ENCODE measurements at places on chromosomes 11 and 22.

- DNase-seq, result no peak
These were observed 52.6 kb downstream of the KCNQ1OT1 start for GRCh38 chr11:2647167-2647566.

GRCh38 chr11:18248561-18248960, at the start of gene SAA2:
TSS of gene SAA2 (minus strand) at chr11:18248668. CDS start at chr11:18248011, 657 bp downstream.
- DNase-seq, result no peak

DNA sequence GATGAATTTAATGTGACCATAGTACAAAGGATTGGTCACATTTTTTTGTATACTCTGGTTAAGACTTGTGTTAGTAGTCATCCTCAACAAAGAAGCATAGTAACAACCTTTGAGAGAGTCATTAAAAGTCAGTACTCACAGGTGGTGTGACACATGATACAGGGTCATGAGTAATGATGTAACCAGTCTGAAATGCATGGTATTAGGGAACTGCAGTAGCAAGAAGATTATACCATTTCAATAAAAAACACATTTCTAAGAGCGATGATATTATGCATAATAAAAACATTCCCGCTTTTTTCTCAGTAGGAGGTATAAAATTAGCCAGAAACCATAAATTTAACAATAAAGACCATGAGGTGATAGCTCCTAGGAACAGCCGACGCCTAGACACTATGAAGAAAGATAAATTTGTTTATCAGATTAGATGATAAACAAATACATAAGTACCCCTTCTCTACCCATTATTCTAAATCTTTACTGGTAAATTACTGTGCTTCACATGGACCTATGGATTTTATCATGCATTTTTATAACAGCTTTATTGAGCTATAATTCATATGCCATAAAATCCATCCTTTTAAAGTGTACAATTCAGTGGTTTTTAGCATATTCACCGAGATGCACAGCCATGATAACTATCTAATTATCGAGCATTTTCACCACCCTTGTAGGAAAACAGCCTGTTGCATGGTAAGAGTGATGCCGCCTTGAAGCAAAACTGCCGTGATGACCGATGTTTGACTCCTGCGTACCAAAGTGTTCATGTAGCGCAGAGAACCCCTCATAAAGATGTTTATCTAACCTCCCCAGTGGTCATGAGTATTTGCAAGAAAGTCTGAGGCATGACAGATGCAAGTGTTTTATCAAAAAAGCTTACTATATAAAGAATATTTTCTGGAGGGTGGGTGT, 41.8 kb downstream of the TMPRSS5 start:
- DNase-seq, result no peak

GRCh38 chr11:104054911-104055529, 18.6 kb downstream of the DDI1 start:
- no peak for DNase-seq

DNA sequence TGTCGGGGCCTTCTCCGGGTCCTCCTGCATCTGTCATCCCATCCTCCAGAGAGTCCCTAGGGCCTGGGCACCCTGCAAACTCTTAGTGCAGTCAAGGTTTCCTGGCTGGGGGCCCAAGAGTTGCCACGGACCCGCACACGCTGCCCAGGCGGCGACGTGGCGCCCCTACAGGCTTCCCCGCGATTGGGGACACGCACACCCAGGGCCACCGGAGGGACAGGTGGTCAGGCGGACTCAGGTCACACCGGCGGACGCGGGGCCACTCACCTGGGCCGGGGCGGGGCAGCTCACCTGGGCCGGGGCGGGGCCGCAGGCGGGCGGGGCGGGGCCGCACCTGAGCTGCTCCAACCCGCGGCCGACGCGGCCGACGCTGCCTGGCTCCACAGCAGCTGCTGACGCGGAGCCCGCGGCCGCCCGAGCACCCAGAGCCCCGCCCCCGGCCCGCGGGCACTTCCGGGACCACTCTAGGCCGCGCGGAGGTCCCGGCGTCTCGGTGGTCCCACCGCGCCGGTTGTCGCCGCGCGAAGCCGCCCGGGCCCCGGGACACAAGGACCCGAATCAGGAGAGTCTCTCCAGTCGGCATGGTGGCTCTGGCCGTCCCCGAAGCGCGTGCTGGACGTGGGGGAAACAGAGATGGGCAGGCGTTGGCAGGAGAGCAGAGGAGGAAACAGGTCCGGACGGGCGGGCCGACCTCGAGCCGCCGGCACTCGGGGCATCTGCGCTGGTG, at the start of gene ZNF70:
Gene ZNF70, minus strand, starts transcription at position 399 of the 727 bp plus-strand sequence. CDS start 5,972 bp downstream, outside the sequence.
- DNase-seq, result peak; percentile 83

DNA sequence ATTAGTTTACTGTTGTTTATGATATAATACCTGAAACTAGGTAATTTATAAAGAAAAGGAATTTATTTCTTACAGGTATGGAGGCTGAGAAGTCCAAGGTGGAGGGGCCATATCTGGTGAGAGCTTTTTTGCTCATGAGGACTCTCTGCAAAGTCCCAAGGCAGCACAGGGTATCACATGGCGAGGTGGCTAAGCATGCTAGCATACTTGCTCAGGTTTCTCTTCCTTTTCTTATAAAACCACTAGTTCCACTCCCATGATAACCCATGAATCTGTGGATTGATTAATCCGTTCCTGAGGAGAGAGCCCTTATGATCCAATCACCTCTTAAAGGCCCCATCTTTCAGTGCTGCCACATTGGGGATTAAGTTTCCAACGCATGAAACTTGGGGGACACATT, 82.7 kb downstream of the PHF21A start:
- no peak for DNase-seq

DNA sequence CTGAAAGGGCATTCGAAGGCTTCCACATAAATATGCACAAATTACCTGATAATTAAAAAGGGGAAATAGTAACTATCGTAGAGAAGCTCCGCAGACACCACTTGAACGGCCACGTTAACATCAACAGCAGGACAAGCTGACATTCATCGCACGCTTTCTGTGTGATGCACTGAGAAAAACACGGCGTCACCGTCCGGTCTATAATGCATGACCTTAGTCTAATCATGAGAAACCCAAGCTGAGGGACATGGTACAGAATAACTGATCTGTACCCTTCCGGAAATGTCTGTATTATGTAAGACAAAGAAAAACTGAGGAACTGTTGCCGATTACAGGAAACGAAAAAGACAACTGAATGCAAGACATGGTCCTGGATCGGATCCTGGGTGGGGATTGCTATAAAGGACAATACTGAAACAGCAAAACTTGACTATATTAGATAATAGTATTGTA, 678 bp upstream of the RANGAP1 start:
- peak; percentile 61 for DNase-seq

DNA sequence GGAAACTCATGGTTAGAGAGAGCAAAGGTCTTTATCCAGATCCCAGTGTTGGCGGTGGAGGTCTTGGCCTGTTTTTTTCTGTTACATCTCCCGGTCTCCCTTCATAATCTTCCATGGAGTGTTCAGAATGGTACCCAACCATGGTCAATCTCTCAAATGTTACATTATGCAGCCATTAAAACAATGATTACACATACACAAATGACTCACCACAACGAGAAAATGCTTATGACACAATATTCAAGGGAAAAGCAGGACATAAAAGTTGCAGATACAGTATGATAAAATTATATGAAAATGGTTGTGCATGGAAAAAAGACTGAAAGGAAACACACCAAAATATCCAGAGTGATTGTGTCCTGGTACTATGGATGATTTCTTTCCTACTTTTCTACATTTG, 17.8 kb upstream of the CSNK1E start:
- DNase-seq, result no peak

- no peak for DNase-seq
These were observed 127.9 kb downstream of the ENTHD1 start for GRCh38 chr22:39765661-39766060.

DNA sequence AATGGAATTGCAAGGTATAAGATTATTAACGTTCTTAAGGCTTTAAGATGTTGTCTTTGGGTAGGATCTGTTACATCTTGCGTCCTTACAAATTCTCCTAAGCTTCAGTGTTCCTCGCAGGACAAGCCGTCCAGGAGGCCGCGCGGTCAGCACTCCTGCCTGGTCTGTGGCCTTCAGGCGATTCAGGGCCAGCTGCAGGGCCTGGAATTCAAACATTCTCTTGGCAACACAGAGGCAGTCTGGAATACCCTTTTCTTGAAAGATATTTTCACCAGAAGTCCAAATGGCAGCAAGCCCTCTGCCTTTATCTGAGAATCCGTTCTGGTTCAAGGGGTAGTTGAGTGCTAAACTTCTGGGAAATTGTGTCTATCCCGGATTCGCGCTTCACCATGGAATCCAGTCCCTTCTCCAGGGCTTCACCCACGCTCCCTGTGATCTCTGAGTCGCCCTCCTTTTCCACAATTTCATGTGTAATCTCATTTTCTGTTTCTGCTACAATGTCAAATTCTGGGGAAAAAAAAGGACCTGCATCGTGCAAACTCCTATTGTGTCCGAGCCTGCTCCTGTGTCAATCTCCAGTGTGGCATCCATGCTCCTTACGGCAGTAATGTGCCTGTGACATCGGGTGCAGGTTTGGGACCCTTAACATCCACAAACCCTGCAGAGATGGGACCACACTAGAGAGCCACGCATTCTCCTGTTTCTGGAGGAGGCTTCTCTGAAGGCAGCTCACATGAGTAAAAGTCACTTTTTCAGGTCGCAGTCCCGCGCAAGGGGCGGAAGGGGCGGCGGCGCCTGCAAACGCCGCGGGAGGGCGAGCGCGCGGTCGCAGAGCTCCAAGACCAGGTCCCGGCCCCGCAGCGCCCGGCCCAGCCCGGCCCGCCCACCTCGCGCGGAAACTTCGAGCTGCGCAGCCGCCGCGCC, 25.4 kb upstream of the SORL1 start:
- peak; percentile 65 for DNase-seq

- DNase-seq, result no peak
These were observed 52.9 kb downstream of the BARX2 start for GRCh38 chr11:129428557-129428956.

DNA sequence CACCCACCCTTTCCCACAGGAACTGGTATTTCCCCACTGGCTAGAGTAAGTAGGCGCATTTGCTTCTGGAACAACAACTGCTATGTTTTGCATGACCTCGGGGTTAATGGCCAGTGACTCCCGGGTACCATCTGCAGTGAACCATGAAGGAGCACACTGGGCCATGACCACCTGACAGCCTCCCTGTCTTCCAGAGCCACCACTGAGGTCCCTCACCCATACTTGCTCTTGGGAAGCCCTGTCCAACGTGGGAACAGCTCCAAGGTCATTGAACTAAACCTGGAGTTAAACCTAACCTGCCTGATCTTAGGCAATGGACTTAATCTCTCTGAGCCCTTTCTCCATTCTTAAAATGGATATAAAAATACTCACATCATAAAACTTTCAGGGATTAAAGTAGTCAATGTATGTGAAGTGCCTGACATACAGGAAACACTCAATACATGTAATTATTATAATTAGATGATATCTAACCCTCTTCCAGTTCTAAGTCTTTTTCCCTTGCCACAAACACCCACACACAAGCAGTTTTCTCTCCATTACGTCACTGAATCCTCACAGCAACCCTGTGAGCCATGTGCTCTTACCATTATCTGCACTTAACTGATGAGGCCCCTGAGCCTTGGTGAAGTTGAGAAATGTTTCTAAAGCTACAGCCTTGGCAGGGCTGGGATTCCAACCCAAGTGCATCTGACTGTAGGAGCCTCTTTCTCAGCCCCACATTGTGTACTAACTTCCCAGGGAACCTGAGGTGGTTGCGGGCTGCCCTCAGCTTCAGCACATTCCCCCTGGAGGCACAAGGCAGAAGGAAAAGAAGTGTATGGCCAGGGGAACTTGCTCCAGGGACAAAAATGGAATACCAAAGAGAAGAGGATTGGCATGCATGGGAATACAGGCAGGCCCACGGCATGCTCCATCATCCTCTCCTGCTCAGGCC, 74.5 kb upstream of the NCAM1 start:
- no peak for DNase-seq

GRCh38 chr11:13465909-13466371, 2.9 kb upstream of the BTBD10 start:
- DNase-seq, result no peak

DNA sequence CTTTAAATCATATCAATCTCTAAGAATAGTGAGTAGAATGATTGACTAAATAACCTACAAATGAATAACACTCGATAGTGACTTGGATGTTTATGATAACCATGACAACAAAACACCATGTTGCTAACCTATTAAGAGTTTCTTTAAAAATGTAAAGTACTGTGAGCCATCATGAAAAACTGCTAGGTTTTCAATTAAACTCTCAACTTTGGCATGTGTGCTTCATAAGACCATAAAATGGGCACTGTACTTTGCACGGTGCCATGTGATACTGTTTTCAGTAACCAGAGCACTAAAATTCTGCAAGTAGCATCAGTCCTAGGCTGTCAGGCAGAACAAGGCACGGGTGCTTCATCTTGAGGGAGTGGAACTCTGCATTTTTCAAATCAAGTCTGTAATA, 96.2 kb upstream of the TRIM77 start:
- no peak for DNase-seq

GRCh38 chr11:64609436-64610047, 18.5 kb downstream of the SLC22A12 start:
- no peak for DNase-seq

DNA sequence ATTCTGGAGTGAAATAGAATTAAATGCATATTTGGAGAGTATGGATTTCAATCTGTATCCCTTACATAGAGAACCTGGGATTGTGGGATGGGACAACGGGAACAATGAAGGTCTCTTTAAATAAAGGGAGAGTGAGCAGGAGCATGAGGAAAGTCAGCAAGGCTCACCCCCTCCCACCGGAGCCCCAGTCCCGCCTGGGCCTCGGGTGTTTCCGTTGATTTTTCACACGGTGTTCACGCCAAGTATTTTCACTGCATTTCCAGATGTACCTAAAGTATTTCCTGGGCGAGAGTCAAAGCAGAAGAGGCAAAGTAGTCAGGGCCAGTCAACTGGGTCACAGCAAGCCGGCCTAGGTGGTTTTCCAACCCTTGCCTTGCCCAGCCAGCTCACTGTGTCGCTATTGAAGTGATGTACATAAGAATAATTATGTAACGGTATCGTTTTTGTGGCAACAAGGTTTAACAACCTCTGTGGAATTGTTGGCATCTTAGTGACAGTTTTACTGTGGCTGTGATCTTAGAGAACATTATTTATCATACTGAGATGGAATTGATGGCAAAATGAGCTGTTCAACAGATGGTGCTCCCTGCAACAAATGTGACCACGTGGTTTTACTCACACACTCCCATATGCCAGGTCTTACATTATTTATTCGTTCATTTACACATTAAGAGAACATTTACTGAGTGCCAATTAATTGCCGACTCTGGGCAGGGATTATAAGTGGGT, 177.3 kb downstream of the ADAMTS15 start:
- no peak for DNase-seq

Data from activated T-cell treated with anti-CD3 and anti-CD28 coated beads, Interleukin-2, amount 50 U/mL, for 48 hours (primary cell).